ENCODE measurements at places on chromosomes 6 and 20.

- no peak for DNase-seq
Observed at GRCh38 chr20:36887752-36888090, 11.8 kb downstream of the TLDC2 start.

- peak; percentile 8 for DNase-seq
Observed at GRCh38 chr6:52157301-52157941, 28.8 kb upstream of the IL17A start.

- no peak for DNase-seq
Observed at GRCh38 chr6:166446146-166446545, 63.4 kb upstream of the MPC1 start.

GRCh38 chr6:72969666-72970065, 255.6 kb downstream of the KHDC1L start:
- no peak for DNase-seq

DNA sequence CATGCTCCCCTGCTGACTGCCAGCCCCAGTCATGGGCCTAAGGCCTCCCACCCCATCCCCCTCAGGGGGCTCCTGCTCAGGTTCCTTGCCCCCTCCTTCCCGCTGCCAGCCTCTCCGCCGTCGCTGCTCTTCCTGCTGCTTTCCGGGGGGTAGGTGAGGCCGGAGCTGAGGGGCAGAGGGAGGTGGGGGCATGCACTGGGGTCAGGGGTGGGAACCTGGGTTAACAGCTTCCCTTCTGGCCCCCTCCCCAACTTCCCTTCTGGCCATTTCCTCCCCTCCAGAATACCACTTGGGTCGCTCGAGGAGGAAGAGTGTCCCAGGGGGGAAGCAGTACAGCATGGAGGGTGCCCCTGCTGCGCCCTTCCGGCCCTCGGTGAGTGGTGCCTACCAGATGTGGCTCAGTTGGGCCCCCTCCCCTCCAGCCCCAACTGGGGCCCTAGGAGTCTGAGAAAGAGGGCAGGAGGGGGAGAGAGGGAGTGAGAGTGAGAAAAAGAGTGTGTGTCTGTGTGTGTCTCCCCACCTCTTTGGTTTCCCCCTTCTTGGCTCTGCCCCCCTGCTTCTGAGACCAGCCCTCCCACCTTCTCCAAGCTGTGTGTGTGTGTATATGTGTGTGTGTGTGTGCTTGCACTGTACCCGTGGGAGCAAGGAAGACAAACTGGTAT, 12.1 kb downstream of the SYNGAP1 start:
- no peak for DNase-seq

DNA sequence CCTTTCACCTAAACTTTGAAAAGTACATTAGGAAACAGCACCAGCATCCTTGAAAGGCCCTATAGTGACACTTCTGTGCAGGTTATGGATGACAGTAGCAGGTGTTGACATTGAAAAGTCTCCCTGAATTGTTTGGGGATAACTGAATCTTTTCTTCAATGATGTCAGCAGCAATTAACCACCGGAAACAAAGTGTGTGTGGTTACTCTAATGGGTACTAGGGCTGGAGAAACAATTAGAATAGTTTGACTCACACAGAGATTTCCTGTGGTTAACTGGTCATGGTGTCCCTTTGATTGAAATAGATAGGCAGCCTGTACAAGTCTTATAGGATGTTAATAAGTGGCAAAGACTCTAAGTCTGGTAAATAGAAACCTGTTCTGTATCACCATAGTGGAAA, 189.1 kb downstream of the TBX18 start:
- no peak for DNase-seq

- no peak for DNase-seq
Observed at GRCh38 chr6:138115201-138115600, 8.0 kb upstream of the PERP start.

DNA sequence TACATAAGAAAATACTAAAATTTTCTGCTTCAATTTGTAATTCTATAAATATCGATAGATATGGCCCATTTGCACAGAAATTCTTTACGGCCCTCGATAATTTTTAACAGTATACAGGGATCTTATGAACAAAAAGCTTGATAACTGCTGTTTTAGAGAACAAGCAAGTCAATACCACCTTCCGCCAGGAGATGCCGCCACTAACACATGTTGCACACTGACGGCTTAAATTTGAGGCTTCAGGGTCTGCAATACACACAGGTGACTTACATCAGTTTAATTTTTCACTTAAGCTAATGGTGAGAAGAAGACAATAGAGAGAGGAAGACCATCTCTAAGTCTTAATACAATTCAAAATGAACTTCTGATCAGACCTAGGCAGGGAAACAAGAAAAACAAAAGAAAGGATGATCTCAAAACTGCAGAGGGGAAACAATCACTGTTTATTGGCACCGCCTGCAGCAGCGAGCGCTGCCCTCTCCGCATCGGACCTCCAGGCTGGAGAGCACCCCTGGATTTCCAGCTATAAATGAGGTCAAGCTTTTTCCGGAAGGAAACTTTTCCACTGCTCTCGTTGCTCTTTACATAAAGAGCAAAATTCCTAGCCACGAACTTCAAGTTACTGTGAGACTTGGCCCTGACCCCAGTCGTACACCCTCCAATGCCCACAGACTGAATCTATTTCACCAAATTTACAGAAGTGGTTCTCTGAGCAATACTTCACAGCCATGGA, 53.9 kb downstream of the OTOR start:
- DNase-seq, result peak; percentile 37

GRCh38 chr6:104418125-104418524, 441.6 kb downstream of the HACE1 start:
- DNase-seq, result no peak

GRCh38 chr20:1526896-1527295, 30.6 kb downstream of the SIRPD start:
- DNase-seq, result no peak

GRCh38 chr6:42532038-42532669, 31.7 kb upstream of the UBR2 start:
- DNase-seq, result no peak

GRCh38 chr6:14730654-14731053, 515.2 kb upstream of the JARID2 start:
- no peak for DNase-seq

DNA sequence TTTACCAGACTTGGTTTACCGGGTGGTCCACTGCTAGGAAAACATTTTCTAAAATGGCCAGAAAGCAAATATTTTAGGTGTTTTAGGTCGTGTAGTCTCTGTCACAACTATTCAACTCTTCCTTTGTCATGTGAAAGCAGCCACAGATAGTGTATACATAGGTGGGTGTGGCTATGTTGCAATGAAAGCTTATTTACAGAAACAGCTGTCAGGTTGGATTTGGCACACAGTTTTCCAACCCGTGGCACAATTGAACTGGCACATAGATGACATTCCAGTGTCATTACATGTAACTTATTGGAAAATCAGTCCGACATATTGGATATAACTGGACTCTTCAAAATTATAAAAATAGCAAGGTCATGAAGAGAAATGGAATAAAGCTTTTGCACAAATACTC, 68.9 kb upstream of the KCNQ5 start:
- no peak for DNase-seq

GRCh38 chr6:17036065-17036393, 65.8 kb upstream of the STMND1 start:
- DNase-seq, result no peak

DNA sequence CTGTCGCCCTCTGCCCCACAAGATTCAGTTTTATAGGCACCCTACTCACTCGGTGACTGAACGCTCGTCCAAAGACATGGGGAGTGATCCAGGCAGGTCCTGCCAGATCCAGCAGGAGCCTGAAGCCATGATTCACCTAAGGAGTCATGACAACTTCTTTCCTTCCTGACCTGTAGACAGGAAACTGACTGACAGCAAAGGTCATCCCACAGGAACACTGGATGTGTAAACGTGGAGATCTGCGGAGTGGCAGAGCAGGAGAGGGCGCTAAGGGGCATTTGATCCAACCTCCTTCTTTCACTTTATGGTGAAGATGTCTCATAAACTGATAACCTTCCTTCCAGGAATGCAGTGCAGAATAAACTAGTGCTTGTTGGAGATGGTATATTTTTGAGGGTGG, 192.2 kb downstream of the GJA10 start:
- DNase-seq, result no peak

GRCh38 chr20:45235995-45236394, 14.8 kb downstream of the SEMG2 start:
- no peak for DNase-seq

- DNase-seq, result no peak
Observed at GRCh38 chr20:13402171-13402760, 181.2 kb downstream of the ISM1 start.

DNA sequence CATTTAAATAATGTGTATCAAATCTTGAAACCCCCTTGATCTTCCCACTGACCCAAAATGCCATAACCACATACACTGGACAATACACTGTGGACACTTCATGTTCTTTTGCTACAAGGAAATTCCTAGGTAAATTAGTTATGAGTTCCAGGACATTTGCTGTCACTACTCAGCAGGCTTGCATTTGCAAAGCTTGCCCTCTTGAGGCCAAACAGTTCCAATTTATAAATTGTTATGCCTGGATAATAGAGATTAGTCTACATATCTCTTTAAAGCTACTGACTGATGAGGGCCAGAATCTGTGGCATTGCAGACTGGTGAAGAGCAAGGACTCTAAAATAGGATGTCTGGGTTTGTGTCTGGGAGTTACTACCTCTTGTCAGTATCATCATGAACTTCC, 17.4 kb upstream of the RAB32 start:
- no peak for DNase-seq

DNA sequence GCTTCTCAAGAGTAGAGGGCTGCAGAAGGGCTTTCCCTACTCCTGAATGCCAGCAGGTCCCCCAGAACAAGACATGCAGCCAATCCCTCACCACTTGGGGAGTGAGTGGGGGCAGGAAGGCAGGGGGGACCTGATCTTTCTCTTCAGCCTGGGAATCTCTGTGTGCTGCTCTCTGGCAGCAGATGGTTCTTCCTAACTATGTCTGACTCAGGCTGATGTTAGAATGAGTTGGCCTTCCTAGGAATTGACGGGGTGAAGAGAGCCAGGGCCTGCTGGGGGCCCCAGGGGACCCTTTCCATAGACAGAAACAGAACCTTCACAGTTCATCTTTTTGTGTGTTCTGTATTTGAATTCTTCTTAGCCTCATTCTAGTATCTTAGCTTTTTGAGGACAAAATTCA, 29.0 kb upstream of the TCP11 start:
- no peak for DNase-seq

DNA sequence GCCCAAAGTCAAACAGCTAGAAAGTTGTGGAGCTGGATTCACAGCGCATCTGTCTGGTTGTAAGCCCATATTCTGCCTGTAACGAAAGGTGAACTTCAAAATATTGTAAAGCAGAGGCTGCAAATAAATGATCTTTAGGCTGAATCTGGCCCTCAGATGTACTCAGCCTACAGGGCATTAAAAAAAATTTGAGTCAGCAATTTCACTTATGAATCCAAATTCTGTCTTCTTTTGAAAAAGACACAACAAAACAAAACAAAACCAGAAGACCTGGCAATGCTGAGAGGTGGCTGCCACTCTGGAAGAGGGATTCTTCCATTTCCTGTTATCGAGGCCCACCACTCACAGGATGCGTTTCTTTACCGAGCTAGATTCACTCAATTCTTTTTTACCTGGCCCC, 7.1 kb downstream of the LAMA4 start:
- DNase-seq, result no peak

- DNase-seq, result no peak
Observed at GRCh38 chr6:15368186-15368585, 122.3 kb downstream of the JARID2 start.

- no peak for DNase-seq
Observed at GRCh38 chr20:881051-881782, 34.9 kb downstream of the ANGPT4 start.

GRCh38 chr6:33720998-33721397, 9.5 kb upstream of the UQCC2 start:
- no peak for DNase-seq

DNA sequence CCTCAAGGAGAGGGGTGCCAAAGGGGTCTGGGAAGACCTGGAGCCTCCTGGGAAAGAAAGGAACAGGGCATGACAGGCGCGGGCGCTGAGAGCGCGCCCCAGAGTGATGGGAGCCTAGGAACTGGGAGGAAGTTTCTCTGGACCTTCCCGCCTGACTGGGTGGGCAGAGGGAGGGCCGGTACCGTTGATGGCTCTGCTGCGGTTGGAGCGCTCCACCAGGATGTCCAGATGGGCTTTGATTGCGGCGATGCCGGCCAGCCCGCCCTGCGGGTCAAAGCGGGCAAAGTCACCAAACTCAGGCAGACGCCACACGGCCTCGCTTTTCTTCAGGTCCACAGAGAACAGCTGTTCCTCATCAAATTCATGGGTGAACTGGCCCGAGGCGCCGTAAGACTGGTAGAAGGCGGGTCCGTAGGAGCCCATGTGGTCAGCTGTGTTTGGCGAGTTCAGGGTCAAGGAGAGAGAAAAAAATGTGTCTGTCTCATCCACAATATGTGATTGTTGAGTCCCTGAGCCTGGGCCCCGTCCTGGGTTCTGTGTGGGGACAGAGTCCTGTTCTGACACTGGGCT, 1.5 kb downstream of the HLA-DOA start:
- no peak for DNase-seq

DNA sequence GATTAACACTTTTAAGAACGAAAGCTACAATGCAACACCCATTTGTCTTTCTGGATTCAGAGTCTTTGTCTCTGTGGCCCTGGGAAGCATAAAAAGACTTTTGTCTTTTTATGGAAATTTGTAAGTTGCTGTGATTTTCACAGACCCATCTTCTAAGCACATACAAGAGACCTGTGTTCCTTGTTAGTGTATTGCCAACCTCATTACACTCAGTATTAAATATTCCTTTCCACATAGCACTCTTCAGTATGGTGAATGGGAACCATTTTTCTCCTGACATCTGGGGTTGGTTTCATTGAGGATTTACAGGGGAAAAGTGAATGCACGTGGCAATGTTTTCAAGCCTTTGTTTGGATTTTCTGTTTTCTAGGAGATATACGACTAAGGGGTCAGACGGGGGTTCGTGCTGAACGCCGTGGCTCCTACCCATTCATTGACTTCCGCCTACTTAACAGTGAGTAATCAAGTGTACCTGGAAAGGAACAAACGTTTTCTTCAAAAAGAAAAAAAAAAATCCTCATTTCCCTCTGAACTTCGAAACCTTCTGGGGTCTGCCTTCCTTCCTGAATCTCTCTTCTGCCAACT, 141.7 kb downstream of the MTFR2 start:
- no peak for DNase-seq

DNA sequence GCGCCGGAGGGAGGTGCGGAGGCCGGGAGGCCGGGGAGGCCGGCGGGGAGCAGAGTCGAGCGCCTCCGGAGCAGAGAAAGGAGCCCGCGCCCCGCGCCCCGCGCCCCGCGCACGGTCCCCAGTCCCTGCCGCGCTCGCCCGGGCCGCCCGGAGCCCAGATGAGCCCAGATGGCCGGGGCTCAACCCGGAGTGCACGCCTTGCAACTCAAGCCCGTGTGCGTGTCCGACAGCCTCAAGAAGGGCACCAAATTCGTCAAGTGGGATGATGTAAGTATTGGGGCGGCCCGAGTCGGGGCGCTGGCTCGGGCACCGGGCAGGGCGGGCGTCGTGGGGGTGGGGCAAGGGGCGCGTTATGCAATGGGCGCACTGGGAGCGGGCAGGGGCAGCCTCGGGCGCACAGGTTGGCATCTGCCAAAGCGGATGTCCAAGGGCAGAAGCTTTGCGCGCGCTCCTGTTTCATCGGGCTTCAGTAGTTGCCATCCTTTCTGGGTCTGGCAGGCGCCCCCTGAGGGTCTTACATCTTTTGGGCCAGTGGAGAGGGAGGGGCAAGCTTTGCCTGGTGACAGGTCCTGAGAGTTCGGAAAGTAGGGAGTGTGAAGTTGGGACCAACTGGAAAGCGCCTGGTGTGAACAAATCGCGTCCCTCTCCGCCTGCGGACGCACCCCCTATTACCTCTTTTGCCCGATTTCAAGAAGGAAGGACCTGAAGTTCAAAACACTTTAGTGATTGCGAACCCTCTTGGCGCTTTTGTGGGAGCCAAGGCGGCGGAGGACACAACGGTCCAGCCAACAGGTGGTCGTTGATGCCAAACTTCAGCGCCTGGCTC, 631 bp downstream of the PLCB1 start:
- no peak for DNase-seq

All from stimulated activated CD4-positive, alpha-beta T cell treated with anti-CD3 and anti-CD28 coated beads, Interleukin-1b, Interleukin-23, amount 100 ng/mL, for 1 hour (primary cell).